ENCODE measurements at places on chromosomes 16 and 17.

- no peak for DNase-seq
Observed at GRCh38 chr17:1762901-1763898, 1.3 kb downstream of the SERPINF1 start.

DNA sequence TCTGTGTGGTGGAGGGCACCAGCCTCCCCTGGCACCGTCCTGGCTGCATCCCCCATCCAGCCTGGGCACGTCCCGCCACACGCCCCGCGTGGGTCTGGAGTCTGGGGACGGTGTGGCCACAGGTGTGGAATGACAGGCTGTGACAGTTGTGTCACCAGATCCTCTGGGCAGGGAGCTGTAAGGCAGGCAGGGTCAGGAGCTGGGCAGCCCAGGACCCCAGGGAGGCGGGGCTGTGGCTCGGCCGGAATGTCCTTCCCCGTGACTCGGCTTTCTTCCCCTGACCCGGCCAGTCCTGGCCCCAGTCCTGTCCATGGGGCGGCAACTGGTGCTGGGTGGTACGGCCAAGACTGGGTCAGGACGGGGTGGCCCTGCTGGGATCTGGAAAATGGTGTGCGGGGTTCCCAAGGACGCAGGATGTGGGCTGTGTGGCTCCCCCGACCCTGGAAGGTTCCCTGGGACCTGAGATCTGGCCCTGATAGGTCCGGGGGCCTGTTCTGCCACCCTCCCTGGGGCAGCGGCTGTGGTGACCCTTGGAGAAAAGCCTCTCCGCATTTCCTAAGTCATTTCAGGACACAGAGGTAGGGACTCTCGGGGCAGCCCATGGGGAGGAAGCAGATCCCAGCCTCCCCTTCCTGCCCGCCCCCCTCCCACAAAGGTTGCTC lies 3.3 kb upstream of the SLC16A3 start:
- DNase-seq, result no peak

DNA sequence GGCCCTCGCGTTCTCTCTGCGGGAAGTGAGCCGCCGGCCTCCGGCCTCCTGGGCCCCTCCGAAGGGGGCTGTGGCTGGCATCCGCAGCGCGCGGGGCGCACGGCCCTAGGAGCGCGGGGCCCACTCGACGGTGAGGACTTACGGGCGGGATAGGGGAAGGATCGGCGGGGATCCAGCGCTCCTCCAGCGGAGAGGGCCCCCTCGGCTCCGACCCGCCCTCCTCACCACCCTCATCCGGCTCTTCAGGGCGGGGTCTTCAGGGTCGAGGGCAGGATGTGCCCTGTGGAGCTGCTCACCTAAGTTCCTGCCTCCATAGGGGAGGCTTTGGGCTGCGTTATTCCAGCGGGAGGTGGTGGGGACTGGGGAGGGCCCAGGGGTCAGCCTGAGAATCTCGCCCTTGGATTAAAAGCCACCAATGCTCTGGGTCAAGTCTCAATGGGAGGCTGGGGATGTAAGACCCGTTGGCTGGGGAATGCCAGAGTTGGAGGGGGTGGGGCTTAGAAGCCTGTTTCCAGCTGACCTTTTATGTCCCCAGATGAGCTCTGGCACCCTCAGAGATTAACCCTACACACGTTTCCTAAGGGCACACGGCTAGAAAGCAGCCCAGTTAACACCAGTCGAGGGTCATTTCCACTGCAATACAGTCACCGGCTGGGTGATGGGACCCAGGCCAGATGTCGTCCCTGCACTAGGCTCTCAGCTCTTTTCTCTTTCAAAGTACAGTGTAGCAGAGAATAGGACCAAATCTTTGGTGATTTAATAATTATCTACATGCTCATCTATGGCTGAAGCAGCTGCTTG lies 13.4 kb downstream of the TBX2 start:
- peak; percentile 44 for DNase-seq

GRCh38 chr16:35533683-35534082 lies 2074.3 kb downstream of the TP53TG3F start:
- DNase-seq, result no peak

DNA sequence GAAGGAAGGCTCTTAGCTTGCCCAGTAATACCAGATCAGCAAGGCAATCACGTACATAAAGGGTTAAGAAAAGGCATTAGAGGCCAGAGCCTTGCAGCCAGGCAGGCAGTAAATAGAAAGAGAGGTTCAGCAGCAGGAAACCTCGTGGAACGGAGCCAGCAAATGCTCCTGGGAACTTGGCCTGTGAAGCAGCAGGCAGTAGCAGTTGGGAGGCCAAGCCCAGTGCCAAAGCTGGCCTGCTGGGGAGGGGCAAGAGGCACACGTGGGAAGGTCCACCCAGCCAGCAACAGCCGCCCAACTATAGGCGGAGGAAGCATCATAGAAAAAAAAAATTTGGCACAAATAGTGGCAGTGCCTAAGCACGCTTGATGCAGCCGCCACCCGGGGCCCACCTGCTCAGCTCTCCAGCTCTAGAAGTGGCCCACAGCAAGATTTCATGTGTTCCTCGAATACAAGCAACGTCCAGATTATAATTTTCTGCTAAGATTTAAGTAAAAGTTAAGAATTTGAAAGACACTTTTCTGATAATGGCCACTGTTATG lies 2339.5 kb downstream of the TP53TG3F start:
- no peak for DNase-seq

DNA sequence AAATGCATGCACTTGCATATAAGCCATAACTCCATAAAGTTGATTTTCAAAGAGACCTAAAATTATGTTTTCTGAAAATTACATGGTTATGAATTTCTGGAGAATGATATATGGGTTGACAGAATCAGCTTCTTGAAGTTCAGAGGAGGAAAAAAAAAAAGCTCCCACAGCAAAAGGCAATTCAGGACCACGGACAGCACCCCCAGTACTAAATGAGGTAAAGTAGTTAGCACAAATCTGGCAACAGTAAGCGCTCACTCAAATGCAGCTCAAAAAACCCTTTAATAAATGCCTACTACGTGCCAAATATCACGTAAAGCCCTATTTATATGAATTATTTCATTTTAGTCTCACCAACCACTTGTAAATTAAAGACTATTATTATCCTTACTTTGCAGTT lies 135.2 kb downstream of the SHISA9 start:
- DNase-seq, result peak; percentile 26

- no peak for DNase-seq
Observed at GRCh38 chr16:2663553-2664546, 18.5 kb upstream of the KCTD5 start.

DNA sequence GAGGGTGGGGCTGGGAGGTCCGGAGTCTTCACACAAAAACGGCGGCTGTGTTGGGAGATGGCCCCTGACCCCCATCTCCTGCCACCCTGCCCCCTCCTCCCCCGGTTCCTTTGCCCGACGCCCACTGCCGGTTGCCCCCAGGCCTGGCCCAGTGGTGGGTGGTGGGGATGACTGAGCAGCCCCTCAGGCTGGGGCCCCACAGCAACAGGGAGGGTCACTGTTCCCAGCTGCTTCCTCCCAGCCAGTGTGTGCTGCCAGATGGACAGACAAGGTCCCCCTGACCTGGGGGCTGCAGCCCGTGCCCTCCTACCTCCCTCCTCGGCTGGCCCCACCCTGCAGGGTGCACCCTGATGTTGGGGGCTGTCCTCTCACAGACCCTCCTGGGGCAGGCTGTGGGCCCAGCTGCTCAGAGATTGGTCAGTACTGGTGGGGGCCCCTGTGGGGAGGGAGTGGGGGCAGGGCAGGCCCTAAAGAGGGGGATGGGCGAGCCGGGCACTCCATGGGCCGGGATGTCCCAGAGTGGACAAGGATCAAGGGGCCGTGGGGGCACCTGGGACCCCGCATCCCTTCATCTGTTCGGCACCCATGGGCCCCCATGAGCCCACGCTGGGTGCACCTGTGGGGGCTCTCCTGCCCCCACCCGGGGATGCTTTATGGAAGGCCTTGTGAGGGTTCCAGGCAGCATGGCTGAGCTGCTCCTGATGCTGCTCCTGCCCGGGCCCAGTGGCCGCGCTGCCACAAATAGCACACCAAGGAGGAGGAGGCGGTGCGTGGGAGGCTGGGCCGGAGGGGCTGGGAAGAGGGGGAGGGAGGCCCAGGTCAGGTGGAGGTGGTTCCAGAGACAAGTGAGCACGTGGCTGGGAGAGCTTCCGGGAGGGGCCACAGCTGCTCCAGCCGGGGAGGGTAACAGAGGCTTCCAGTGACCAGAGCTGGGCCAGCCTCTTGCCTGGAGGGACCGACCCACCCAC lies 5.1 kb downstream of the C1QTNF8 start:
- DNase-seq, result no peak

Data from activated naive CD4-positive, alpha-beta T cell treated with anti-CD3 and anti-CD28 coated beads, Interleukin-2, amount 50 U/mL, for 72 hours (primary cell).